ENCODE measurements at places on chromosomes 3 and 15. TPM values are rescaled to one million over a fixed set of nuclear protein-coding genes. Genes with fewer than 3 reads are reported as not detected.

The ACY1 gene
- total RNA-seq = 24.8 TPM

DNA sequence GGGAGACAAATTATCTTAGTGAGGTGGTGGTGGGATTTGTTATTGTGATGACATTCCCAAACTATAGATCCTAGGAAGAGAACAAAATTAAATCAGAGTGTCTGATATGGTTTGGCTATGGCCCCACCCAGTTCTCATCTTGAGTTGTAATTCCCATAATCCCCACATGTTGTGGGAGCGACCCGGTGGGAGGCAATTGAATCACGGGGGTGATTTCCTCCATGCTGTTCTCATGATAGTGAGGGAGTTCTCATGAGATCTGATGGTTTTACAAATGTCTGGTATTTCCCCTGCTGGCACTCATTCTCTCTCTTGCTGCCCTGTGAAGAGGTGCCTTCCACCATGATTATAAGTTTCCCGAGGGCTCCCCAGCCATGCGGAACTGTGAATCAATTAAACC, 62.0 kb downstream of the RPL22L1 start:
- H3K36me3 ChIP-seq = no peaks in the 10 kb centered on the region
- no peak overlapping the region for H3K4me3 ChIP-seq
- H3K27ac ChIP-seq = no peak overlapping the region
- peaks cover 7% of the 10 kb centered on the region for H3K4me1 ChIP-seq

The GHSR gene
- not detected for total RNA-seq

The ZWILCH gene
- 6.1 TPM for total RNA-seq

- H3K4me3 ChIP-seq = no peak overlapping the region
- DNase-seq = no peak
- H3K4me1 ChIP-seq = no peaks in the 10 kb centered on the region
- no peaks in the 10 kb centered on the region for H3K36me3 ChIP-seq
These were observed 30.3 kb upstream of the SEC13 start for GRCh38 chr3:10351013-10351735.

DNA sequence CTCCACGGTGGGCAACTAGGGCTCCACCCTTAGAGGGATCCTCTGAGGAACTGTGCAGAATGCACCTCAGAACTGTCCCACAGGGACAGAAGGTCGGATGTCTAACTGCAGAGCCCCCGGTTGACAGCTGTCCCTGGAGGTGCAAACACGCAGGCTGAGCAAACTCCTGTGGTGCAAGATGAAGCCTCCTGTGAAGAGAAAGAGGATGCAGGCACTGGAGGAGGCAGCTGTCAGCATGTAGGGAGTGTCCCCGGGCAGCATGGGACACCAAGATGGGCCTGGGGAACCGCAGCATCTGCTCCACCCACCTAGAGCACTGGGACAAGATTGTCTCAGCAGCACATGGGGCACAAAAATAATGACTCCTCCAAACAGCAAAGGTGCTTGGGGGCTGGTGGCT, 258.9 kb downstream of the ABHD5 start:
- no peaks in the 10 kb centered on the region for H3K36me3 ChIP-seq
- H3K4me1 ChIP-seq = no peaks in the 10 kb centered on the region
- H3K27me3 ChIP-seq = no peaks in the 10 kb centered on the region
- no peak overlapping the region for H3K27ac ChIP-seq

DNA sequence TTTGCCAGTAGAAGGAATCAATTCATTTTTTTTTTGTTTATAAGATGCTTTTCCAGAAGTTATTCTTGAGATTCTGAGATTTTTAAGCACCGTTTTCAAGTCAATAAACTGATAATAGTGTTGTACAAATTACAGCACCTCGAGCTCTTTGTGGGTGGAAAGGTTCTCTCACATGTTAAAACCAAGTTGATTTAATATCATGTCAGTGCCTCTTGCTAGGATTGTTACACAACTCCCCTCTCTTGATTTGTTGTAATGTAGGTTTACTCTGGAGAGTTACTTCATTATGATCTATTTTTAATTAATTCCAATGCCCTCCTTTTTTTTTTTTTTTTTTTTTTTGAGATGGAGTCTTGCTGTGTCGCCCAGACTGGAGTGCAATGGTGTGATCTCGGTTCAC, 25.8 kb upstream of the UBXN7 start:
- no peaks in the 10 kb centered on the region for H3K4me1 ChIP-seq
- H3K36me3 ChIP-seq = no peaks in the 10 kb centered on the region
- no peak overlapping the region for H3K27ac ChIP-seq
- no peak overlapping the region for H3K4me3 ChIP-seq
